ENCODE measurements at places on chromosomes 12 and 14. TPM values are rescaled to one million over a fixed set of nuclear protein-coding genes. Genes with fewer than 3 reads are reported as not detected.

DNA sequence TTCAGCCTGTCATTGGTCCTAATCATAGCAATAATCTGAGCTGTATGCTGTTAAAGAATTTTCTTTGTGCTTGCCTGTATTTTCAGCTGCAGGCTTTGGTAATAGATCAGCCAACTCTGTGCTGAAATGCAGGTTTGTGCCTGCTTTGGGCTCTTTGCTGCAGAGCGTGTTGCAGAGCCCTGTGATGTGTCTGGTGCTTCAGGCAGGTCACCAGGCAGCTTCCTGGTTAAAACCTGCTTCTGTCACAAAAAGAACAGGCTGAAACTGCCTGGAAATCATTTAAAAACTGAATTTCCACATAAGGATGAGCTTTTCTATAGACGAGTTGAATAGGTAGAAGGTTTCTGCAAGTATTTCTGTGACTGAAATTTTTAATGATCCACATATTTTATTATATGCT is 3.1 kb downstream of the DIP2B start:
- H3K27me3 ChIP-seq, result no peaks in the 10 kb centered on the region
- peaks cover 25% of the 10 kb centered on the region for H3K4me1 ChIP-seq
- peaks cover 39% of the 10 kb centered on the region for H3K36me3 ChIP-seq
- peak overlapping the region; percentile 18 for H3K27ac ChIP-seq
- H3K4me3 ChIP-seq, result peak overlapping the region; percentile 77

- H3K4me1 ChIP-seq, result no peaks in the 10 kb centered on the region
- peaks cover 73% of the 10 kb centered on the region for H3K27me3 ChIP-seq
- H3K36me3 ChIP-seq, result no peaks in the 10 kb centered on the region
- no peak for DNase-seq
Measured at GRCh38 chr12:4819654-4820053, 90.1 kb upstream of the KCNA1 start.

- no peak overlapping the region for H3K4me3 ChIP-seq
- H3K27me3 ChIP-seq, result peaks cover 31% of the 10 kb centered on the region
- no peak overlapping the region for H3K27ac ChIP-seq
- no peak for DNase-seq
- H3K4me1 ChIP-seq, result no peaks in the 10 kb centered on the region
Measured at GRCh38 chr12:65082406-65082805, 38.7 kb downstream of the WIF1 start.

GRCh38 chr14:92473969-92474535 is 39.5 kb upstream of the RIN3 start:
- H3K4me1 ChIP-seq, result peaks cover 43% of the 10 kb centered on the region
- no peak for DNase-seq
- H3K27me3 ChIP-seq, result no peaks in the 10 kb centered on the region
- no peak overlapping the region for H3K27ac ChIP-seq

- no peaks in the 10 kb centered on the region for H3K4me1 ChIP-seq
- H3K36me3 ChIP-seq, result no peaks in the 10 kb centered on the region
- no peak for DNase-seq
- no peak overlapping the region for H3K4me3 ChIP-seq
- no peak overlapping the region for H3K27ac ChIP-seq
- H3K27me3 ChIP-seq, result no peaks in the 10 kb centered on the region
Measured at GRCh38 chr12:106566771-106567170, 16.0 kb upstream of the RFX4 start.

DNA sequence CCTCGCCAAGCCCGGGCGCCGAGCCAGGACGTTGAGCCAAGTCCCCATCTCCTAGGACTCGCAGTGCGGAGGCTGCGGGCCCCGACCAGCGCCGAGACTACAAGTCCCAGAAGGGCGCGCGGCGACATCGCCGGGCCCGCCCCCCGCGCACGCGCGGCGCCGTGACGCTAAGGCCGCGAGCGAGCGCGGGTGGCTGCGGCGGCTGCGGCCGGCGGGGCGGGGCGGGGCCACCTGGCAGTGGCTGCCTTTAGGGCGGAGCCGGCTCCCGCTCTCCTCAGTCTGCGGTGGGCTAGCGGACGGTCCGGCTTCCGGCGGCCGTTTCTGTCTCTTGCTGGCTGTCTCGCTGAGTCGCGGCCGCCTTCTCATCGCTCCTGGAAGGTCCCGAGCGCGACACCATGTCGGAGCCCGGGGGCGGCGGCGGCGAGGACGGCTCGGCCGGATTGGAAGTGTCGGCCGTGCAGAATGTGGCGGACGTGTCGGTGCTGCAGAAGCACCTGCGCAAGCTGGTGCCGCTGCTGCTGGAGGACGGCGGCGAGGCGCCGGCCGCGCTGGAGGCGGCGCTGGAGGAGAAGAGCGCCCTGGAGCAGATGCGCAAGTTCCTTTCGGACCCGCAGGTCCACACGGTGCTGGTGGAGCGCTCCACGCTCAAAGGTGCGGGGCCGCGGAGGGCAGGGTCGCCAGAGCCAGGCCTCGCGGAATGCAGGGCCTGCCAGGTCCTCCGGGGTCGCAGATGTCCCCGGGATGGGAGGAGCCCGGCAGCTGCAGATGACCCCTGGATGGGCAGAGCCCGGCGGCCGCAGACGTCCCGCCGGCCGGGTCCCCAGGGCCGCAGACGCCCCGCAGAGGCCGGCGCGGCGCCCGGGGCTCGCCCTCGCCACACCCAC is at the start of gene DYNC1H1:
TSS of gene DYNC1H1 (plus strand) at position 277 of the 884 bp plus-strand sequence. CDS start at position 396, 119 bp downstream.
- peak; percentile 93 for DNase-seq
- H3K36me3 ChIP-seq, result peaks cover 32% of the 10 kb centered on the region
- H3K4me1 ChIP-seq, result peaks cover 47% of the 10 kb centered on the region

DNA sequence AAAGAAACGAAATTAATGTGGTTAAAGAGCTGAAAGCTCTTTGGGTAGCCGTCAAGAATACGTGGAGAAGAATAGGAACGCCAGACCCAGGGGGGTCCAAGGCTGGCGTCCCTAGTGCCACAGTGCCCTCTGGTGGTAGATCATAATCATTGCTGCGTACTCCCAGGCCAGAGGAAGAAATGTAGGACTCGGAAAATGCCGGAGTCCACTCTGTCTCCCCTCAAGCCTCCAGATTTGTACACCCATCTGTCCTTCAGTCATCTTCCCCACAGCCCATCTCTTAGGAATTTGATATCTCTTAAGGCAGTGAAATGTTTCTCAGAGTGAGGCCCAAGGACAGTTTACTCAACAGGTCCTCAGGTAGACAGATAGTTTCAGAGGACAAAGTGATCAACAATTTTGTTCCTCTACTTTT is 25.4 kb upstream of the PLEKHG6 start:
- DNase-seq, result peak; percentile 81
- peaks cover 35% of the 10 kb centered on the region for H3K4me1 ChIP-seq
- no peaks in the 10 kb centered on the region for H3K27me3 ChIP-seq
- no peaks in the 10 kb centered on the region for H3K36me3 ChIP-seq

GRCh38 chr12:111822886-111823285 is 19.1 kb upstream of the MAPKAPK5 start:
- DNase-seq, result no peak
- H3K4me1 ChIP-seq, result peaks cover 8% of the 10 kb centered on the region
- no peaks in the 10 kb centered on the region for H3K36me3 ChIP-seq
- no peak overlapping the region for H3K4me3 ChIP-seq

GRCh38 chr14:58479975-58480374 is 52.5 kb downstream of the KIAA0586 start:
- no peak overlapping the region for H3K4me3 ChIP-seq
- H3K4me1 ChIP-seq, result no peaks in the 10 kb centered on the region
- H3K36me3 ChIP-seq, result no peaks in the 10 kb centered on the region
- DNase-seq, result no peak
- no peaks in the 10 kb centered on the region for H3K27me3 ChIP-seq

DNA sequence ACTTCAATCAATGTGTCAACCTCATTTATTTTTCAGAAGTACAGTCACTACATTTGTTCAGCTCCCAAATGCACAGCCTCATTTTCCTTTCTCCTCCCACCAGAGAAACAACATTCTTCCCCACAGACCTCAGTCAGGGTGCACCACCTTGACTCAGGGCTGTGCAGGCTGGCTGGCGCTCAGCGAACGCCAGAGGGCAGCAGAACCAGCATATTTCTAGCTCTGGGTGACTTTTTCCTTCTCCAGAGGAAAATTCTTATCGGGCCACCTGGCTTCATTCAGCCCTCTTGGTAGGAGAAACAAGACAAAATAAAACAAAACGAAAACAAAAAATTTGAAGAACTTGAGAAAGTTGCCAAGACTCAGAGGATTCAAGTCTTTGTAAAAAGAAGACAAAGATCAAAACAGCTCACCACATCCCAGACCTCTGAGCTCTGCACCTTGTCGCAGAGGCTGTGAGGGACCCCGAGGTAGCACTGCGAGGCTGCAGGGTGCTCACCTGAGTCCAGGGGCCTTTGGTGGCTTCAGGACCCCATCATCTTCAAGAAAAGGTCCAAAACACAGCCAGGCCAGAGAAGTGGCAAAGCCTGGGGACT is 33.7 kb downstream of the PAH start:
- no peaks in the 10 kb centered on the region for H3K36me3 ChIP-seq
- H3K4me3 ChIP-seq, result no peak overlapping the region
- no peaks in the 10 kb centered on the region for H3K27me3 ChIP-seq
- peaks cover 34% of the 10 kb centered on the region for H3K4me1 ChIP-seq
- peak; percentile 83 for DNase-seq
- H3K27ac ChIP-seq, result no peak overlapping the region

DNA sequence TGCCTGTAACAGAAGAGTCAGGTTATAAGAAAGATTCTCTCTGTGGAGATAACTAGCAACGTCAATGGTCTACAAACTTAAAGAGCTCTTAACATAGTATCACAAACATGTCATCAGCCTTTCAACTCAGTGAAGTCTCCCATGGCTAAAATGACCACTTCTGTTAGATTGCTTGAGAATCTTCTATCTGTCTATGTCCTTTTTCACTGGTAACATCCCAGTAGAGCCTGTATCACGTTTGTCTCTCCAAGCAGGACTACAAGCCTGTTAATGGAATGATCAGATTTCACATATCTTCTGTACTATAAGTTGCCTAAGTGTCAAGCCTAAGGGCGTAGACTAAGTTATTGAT is 50.7 kb downstream of the SLC2A13 start:
- peaks cover 19% of the 10 kb centered on the region for H3K4me1 ChIP-seq
- DNase-seq, result no peak
- H3K36me3 ChIP-seq, result no peaks in the 10 kb centered on the region
- no peak overlapping the region for H3K27ac ChIP-seq
- H3K27me3 ChIP-seq, result no peaks in the 10 kb centered on the region
- H3K4me3 ChIP-seq, result no peak overlapping the region

GRCh38 chr14:53391631-53392285 is 238.6 kb upstream of the DDHD1 start:
- H3K4me1 ChIP-seq, result no peaks in the 10 kb centered on the region
- no peak overlapping the region for H3K4me3 ChIP-seq
- no peak overlapping the region for H3K27ac ChIP-seq
- DNase-seq, result no peak

DNA sequence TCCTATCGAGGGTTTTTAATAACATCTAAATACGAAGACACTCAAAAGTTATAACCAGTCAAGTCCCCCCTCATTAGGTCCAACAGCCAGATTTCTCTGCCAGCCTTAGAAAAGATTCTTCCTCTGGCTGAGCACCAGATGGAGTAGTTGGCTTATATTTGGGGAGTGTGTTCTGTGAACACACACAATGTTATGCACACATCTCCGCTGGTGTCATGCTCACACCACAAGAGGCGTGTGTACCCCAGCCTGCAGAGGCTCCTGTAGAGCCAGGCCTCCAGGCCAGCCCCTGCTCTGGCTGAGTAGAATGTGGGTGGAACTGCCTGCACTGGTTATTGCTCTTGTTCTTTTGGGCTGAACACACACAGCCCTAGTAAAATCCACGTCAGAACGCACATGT is 64.0 kb downstream of the PIWIL1 start:
- no peaks in the 10 kb centered on the region for H3K36me3 ChIP-seq
- H3K27me3 ChIP-seq, result no peaks in the 10 kb centered on the region
- H3K27ac ChIP-seq, result no peak overlapping the region
- no peak overlapping the region for H3K4me3 ChIP-seq
- no peak for DNase-seq

DNA sequence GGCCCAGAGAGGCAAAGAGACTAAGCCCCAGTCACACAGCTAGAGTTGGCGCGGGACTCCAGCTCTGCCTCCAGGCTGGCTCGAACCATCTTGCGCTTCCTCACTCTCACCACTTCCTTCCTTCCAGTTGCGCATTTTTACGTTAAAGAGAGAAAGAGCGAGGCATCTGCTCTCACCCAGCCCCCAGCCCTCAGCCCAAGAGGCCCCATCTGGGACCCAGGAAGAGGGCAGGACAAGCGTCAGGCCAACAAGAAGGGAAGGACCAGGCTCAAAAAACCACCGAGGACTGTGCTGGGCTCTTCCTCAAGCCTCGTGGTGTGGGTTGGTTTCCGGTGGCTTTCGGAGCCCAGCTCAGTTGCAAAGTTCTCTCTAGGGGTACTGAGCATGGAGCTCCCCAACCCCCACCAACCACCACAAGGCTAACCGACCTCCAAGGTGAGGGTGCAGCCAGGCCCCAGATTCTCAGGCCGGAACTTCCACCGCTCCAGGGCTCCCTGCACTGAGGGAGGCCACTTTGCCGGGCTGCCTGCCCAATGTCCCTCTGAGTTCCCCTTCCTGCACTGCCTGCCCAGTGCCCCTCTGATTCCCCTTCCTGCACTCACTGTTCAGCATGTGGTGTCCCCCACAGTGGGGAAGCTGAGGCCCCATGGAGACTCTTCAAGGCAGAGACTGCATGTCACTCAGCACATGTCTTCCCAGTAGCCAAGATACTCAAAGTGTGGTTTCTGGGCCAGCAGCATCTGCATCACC is 35.9 kb downstream of the TESC start:
- H3K27me3 ChIP-seq, result no peaks in the 10 kb centered on the region
- H3K27ac ChIP-seq, result peak overlapping the region; percentile 60
- DNase-seq, result no peak
- H3K4me1 ChIP-seq, result peaks cover 73% of the 10 kb centered on the region
- no peak overlapping the region for H3K4me3 ChIP-seq
- peaks cover 92% of the 10 kb centered on the region for H3K36me3 ChIP-seq

The COX6A1 gene
- 487 TPM for total RNA-seq

All from Calu3 (cell line).